ENCODE measurements at places on chromosomes 2 and 18. TPM values are rescaled to one million over a fixed set of nuclear protein-coding genes. Genes with fewer than 3 reads are reported as not detected.

Gene TET3
- 23.5 TPM for total RNA-seq

DNA sequence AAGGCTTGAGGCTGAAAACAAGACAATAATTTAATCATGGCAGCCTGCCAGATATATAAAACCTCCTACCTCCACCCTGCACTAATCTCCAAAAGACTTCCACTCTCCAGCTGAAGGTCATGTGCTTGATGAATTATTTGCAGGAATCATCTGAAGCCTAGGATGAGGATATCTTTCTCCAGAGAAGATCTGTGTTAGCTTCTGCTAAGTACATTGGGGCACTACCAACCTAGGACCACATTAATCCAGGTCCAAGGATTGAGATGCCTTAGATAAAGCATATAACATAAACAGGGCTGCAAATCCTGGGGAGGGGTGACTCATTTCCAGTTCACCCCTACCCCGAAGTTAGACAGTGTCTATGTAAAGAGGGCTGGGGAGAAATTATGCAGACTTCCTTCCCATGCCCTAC lies 80.5 kb upstream of the FRZB start:
- H3K27me3 ChIP-seq: no peaks in the 10 kb centered on the region
- no peak for DNase-seq
- H3K27ac ChIP-seq: no peak overlapping the region
- no peaks in the 10 kb centered on the region for H3K36me3 ChIP-seq
- no peak overlapping the region for H3K4me3 ChIP-seq

GRCh38 chr2:127382831-127383230 lies 4.9 kb downstream of the MAP3K2 start:
- no peak overlapping the region for H3K4me3 ChIP-seq
- H3K4me1 ChIP-seq: peaks cover 56% of the 10 kb centered on the region
- H3K36me3 ChIP-seq: peaks cover 26% of the 10 kb centered on the region
- DNase-seq: no peak
- no peaks in the 10 kb centered on the region for H3K27me3 ChIP-seq

Gene ACOXL
- 1.4 TPM for total RNA-seq

Gene PHLPP1
- 31.8 TPM for total RNA-seq

Gene ASXL3
- total RNA-seq: not detected

GRCh38 chr2:160241251-160242137 lies 41.4 kb upstream of the ITGB6 start:
- H3K27me3 ChIP-seq: peaks cover 4% of the 10 kb centered on the region
- no peak overlapping the region for H3K27ac ChIP-seq
- no peak for DNase-seq

Data from activated T-helper 2 cell treated with anti-CD3 and anti-CD28 coated beads, Interferon-gamma antibody, Interleukin-2, Interleukin-4, amounts not matched to agents 10 μg/mL and 5 μg/mL and 100 μg/mL, durations not matched to agents 14 hours and 24 hours and 36 hours (primary cell).